Activated CD4-positive, alpha-beta T cell treated with anti-CD3 and anti-CD28 coated beads for 48 hours (primary cell): ENCODE measurements at places on chromosomes 6 and 20.

DNA sequence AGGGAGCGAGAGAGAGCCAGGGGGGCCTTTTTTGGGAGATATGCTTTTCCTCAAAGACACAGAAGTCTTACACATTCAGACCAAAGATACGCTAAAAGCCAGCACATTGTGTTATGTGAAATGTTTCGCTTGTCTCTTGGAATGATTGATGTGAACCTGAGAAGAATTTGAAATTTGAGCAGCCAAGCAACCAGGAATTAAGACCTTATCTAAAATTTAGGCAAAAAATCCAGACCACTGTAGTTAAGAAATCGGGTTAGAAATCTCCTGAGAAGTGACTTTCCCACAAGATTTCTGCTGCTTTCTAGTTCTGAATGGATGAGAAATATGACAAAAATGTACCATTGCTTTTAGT lies 223.2 kb upstream of the GMDS start:
- DNase-seq: no peak

- no peak for DNase-seq
Observed at GRCh38 chr6:146878168-146878951, 279.6 kb downstream of the ADGB start.

- DNase-seq: no peak
Observed at GRCh38 chr20:38453941-38454340, 18.7 kb upstream of the RALGAPB start.

- DNase-seq: no peak
Observed at GRCh38 chr6:89008001-89008814, 44.8 kb upstream of the RNGTT start.

GRCh38 chr6:107082045-107082444 lies 33.3 kb downstream of the BEND3 start:
- DNase-seq: no peak

DNA sequence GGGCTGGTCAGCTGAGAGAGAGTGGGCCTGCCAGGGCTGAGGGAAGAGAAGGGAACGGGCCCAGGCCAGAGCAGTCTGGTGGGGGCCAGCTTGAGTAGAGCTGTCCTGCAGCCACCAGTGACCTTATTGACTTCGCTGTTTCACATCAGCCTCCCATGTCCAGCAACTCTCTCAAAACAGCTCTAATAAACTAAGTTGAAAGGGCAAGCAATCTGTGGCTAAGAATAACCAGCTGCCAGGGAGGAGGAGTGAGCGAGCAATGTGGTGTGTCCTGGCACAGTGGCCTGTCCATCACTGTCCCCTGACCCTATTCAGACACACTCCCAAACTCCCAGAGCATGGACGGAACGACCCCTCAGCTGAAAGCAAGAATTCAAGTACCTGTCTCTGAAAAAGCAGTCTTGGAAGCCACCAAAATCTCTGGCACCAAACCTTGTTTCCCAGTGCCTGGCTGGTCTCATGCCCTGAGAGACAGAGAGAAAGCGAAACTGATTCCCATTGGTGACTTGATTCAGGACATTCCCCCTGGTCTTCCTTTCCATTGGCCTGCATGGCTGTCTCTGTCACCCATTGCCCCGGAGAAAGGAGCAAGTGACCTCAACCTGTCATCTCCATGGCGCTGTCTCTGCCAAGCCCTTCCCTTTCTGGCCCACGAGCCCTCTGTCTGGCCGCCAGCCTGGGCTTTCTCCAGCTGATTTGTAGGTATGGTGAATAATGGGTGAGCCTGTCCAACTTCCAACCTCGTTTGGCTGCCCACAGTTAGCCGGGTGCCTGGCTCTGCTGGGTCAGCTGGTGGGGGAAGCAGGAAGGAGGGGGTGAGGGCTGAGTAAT lies at the start of gene DDO:
DDO (minus strand) TSS at position 490 of the 831 bp plus-strand sequence. CDS start 2,113 bp downstream, outside the sequence.
- DNase-seq: no peak

DNA sequence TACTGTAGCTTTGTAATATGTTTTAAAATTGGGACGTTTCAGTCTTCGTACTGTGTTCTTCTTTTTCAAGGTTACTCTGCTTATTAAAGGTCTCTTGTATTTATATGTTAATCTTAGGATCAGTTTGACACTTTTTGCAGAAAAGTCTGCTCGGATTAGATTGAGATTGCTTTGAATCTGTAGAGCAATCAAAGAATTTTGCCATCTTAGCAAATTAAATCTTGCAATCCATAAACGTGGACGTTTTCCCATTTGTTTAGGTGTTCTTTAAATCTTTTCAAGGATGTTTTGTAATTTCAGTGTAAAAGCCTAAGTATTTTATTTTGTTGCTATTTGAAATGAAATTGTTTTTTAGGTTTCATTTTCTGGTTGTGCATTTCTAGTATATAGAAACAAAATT lies 78.0 kb upstream of the GTSF1L start:
- no peak for DNase-seq

DNA sequence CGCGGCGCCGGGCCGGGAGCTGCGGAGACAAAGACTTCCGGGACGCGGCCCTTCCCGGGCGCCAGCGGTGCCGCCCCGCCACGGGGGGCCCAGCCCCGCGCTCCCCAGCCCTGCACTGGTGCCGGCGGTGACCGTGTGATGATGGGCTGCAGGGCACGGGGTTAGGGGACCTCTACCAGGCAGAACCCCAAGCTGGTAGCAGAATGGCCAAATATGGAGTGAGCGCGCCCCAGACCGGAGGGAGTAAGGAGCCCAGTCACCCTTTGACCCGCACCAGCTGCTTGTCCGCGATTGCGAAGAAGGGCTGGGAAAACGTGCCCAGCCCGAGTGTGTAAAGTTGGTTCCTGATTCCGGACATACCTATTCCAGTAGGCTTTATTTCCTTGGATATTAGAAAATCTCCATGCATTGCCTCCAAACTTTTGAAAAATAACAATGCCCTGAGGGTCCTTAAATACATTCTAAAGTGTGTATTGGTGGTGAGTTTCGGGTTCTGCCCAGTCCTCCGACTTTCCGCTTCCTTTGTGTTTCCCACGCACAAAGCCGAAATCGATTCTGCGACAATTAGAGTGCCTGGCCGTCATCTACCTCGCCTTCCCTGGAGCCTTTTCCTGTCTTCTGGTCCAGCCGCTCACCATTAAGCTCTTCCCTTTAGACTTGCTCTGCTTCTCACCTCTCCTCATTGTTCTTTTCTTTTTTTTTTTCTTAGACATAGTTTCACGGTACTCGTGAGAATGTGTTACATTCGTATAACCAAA lies 1.1 kb downstream of the ABRACL start:
- peak; percentile 51 for DNase-seq

GRCh38 chr20:37677969-37678861 lies 15.6 kb upstream of the CTNNBL1 start:
- DNase-seq: no peak

GRCh38 chr20:16970776-16971175 lies 222.6 kb downstream of the OTOR start:
- no peak for DNase-seq

DNA sequence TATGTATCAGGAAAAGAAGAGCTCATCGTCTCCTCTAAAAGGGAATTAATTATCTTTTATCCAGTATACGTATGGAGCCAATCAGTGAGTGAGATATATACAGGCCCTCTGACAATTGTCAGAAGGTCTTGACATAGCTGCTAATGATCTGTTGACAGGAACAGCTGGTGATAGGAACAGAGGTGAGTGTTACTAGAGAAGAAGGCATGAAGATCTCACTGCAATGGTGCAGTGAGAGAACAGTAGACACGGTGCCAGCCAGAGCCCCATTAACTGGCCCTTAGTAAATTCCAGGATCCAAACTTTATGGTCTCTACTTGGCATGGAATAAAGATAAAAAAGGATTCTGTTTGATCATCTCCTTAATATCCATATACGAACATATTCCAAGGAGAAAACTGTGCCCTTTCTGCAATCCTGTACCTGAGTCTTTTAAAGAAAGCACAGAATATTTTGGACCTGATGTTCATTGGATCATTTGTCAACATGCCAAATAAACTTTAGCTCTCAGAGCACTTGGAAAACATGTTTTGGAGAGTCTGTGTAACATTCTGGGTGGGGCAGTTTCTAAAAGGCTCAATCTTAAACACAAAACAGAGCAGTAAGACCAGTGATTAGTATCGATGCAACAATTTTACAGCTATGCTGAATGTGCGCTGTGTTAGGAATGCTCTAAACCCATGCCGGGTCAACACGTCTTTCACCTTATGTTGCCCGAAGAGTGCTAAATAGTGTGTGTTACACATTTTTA lies 135.8 kb upstream of the CITED2 start:
- no peak for DNase-seq

- peak; percentile 21 for DNase-seq
Observed at GRCh38 chr6:136927292-136927691, 5.2 kb downstream of the SLC35D3 start.

GRCh38 chr20:53579581-53580375 lies 13.9 kb downstream of the ZNF217 start:
- peak; percentile 48 for DNase-seq

DNA sequence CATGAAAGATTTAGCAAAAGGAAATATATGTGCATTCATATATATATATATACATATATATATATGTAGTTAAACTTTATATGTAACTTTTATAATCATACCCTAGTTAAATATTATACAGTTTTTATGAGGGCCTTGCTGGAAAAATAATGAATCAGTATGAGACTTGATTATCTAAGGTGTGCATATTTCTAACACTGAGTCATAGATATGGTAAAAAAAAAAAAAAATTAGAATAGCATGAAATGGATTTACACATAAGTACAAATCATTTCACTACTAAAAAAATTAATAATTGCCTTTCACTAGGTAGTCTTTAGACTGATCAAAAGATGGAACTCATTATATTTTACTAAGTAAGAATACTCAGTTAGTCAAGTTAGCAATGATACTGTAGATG lies 51.3 kb upstream of the DST start:
- DNase-seq: no peak

DNA sequence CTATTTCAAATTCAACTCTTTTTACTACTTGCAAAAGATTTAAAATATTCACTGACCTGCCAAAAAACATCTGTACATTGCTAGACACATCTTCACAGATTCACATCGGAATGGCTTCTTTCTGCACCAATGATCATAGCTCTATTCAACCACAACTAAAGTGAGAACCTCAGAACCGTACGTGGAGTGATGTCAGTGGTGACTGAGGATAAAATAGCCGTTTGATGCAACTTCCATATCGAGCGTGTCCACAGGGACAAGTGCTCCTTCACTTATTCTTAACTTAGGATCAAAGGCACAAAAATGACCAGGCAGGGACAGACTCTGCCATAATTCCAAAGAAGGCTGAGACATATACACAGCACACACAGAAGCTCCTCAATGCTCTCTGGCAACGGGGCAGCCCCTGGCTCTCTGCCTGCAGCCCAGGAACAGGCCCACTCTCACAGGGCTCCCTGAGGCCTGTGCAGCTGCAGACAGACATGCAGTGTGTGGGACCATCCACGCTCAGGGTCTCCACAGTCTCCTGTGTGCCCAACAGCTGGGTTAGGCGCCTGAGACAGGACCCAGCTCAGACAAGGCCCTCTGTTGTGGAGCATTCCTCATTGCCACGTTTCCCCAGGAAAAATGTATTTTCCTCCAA lies 22.8 kb downstream of the FYN start:
- no peak for DNase-seq

GRCh38 chr6:166950443-166950821 lies 5.9 kb downstream of the RNASET2 start:
- peak; percentile 41 for DNase-seq

DNA sequence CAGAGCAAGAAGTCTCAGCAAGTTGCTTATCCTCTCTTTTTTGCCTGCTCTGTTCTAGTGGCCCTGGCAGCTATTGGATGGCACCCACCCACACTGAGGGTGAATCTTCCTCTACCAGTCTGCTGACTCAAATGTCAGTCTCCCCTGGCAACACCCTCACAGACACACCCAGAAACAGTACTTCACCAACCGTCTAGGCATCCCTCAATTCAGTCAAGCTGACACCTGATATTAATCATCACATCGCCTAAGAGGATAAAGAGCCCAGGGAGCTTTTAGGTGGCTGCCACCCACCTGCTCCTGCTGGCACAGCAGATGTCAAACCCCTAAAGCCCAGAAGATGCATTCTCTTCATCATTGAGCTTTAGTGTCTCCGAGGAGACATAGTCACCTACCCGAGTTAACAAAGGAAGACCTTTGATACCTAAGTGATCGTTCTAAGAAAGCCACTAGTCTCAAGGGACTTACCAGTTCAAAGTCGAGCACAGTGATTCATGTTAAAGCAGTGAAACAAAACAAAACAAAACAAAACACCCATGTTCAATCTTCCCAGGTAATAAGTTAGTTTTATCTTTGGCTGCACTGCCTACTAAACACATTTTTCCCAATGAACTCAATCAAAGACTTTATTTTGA lies 97.7 kb upstream of the KCNQ5 start:
- peak; percentile 7 for DNase-seq

DNA sequence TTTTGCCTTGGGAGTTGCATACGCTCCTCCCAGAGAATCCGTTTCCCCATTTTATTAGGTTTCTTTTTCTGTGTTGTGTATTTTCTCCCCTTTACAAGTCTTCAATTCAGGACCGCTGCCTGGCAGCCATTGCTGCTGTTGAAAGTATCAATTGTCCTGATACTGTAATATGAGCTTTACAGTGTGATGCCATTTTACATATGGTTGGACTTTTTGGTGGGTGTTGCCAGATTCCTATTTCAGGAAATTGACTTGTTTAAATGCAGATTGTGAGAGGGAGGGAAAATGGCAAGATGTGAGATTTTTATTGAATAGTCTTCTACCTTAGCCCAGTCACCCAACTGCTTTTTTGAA lies 1.2 kb downstream of the PANK2 start:
- no peak for DNase-seq

- no peak for DNase-seq
Observed at GRCh38 chr20:8249634-8250033, 117.6 kb downstream of the PLCB1 start.

- no peak for DNase-seq
Observed at GRCh38 chr6:148422085-148422484, 79.4 kb downstream of the SASH1 start.

GRCh38 chr6:149108749-149109100 lies 208.8 kb upstream of the TAB2 start:
- DNase-seq: no peak

DNA sequence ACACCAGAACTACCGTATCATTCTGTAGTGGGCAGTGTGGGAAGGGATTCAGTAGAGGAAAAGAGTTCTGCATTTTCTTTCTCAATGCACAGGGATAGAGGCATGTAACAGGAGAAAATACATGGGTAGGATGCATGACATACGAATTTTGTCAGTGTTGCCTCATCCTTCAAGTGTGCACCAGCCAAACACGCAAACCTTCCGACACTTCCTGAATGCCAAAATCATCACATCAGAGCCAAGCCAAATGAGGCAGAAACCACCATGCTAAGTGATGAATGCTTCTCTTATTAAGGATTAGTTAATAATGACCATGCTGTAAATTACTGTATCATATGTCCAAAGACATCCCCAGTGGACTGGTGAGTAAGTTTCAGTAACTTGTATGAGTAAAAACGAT lies 27.3 kb downstream of the RAMACL start:
- no peak for DNase-seq

GRCh38 chr6:151561238-151561637 lies 67.4 kb downstream of the CCDC170 start:
- DNase-seq: no peak

DNA sequence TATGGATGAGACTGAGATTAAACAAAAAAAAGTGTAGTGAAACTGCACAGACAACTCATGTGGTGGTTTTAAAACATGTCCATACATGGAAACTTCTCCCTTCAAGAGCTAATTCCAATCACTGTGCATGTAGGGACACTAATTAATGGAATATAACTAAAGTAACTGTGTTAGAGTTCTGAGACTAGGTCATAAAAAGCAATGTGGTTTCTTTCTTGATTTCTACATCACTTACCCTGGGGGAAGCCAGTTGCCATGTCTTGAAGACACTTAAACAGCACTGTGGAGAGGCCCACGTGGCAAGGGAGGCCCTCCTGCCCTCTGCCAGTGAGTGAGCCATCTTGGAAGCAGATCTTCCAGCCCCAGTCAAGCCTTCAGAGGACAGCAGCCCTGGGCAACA lies 118.2 kb upstream of the DST start:
- no peak for DNase-seq

- no peak for DNase-seq
Observed at GRCh38 chr6:6916598-6916997, 191.2 kb upstream of the RREB1 start.
